Activated CD4-positive, alpha-beta T cell treated with anti-CD3 and anti-CD28 coated beads, Interleukin-2, amount 10 ng/mL, durations not matched to agents 7 days and 5 days (primary cell): ENCODE measurements at places on chromosomes 12 and 14. TPM values are rescaled to one million over a fixed set of nuclear protein-coding genes. Genes with fewer than 3 reads are reported as not detected.

Gene TDRD9
- 0.60 TPM for total RNA-seq

Gene TAMALIN
- 5.7 TPM for total RNA-seq

Gene RAB15
- total RNA-seq, result 5.7 TPM

Gene CARMIL3
- 1.1 TPM for total RNA-seq

Gene TWF1
- 24.0 TPM for total RNA-seq

Gene DPF3
- total RNA-seq, result 6.6 TPM

Gene CFAP54
- 0.23 TPM for total RNA-seq

Gene SLC38A1
- total RNA-seq, result 180 TPM

Gene NRL
- 3.3 TPM for total RNA-seq

Gene NFATC4
- total RNA-seq, result not detected

Gene SRRM4
- not detected for total RNA-seq
